Stimulated activated CD8-positive, alpha-beta memory T cell treated with anti-CD3 and anti-CD28 coated beads, Interleukin-7, amount 100 ng/mL, for 4 hours (primary cell): ENCODE measurements at places on chromosomes 16 and 17.

DNA sequence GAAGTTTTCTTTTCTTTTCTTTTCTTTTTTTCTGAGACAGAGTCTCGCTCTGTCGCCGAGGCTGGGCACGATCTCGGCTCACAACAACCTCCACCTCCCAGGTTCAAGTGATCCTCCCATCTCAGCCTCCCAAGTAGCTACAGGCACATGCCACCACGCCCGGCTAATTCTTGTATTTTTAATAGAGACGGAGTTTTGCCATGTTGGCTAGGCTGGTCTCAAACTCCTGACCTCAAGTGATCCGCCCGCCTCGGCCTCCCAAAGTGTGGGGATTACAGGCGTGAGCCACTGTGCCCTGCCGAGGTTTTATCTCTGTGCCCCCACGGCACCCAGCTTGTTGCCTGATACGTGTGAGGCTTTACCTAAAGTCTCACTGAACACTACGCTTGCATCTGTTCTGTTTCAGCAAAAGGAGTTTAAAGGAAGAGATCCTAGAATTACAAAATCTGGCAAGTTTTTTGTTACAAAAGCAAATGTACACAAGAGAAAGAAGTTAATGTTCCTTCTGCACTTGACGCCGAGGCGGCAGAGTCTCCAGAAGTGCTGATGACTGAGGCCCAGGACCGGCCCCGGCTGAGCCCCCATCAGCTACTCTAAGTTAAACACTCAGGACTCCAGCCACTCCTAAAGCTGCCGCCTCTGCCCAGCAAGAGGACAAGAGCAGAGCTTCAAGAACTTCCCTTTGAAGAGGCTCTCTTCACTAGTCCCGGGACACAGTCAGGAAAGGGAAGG, 9.2 kb downstream of the ABCA3 start:
- DNase-seq = no peak

- DNase-seq = no peak
Measured at GRCh38 chr16:31461201-31461920, 2.1 kb downstream of the ARMC5 start.

DNA sequence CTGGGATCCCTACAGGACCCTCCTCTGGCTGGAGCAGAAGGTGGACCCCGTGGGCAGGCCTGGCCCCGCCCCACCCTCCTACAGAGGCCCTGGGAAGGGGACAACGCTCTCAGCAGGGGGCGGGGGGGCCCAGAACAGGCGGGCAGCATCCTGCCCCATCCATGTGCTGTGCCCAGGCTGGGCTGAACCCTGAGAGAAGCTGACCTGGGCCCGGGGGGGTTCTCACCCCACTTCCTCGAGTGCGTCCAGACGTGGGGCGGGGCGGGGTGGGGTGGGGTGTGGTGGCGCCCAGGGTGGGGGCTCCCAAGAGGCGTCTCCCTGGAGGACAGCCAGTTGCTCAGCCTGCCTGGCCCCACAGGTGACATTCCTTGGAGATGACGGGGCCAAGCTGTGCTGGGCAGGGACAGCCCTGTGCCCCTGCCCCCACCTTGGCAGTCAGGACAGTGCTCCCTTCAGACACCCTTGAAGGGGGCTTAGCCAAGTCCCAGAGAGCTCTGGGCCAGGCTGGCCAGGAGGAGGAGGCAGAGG, 390 bp upstream of the UNC13D start:
- no peak for DNase-seq

DNA sequence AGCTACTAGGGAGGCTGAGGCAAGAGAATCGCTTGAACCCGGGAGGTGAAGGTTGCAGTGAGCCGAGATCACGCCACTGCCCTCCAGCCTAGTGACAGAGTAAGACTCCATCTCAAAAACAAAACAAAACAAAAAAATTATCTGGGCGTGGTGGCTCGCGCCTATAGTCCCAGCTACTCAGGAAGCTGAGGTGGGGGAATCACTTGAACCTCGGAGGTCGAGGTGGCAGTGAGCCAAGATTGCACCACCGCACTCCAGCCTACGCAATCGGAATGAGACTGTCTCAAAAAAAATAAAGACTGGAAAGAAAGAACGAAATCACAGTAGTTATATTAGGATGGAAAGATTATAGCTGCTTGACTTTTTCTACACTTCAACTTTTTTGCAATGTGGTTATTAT, 18.9 kb downstream of the COG1 start:
- DNase-seq = peak; percentile 65
